ENCODE measurements at places on chromosomes 3 and 15.
A peak's percentile ranks its signal among the peaks of the same experiment; 100 is the strongest.

DNA sequence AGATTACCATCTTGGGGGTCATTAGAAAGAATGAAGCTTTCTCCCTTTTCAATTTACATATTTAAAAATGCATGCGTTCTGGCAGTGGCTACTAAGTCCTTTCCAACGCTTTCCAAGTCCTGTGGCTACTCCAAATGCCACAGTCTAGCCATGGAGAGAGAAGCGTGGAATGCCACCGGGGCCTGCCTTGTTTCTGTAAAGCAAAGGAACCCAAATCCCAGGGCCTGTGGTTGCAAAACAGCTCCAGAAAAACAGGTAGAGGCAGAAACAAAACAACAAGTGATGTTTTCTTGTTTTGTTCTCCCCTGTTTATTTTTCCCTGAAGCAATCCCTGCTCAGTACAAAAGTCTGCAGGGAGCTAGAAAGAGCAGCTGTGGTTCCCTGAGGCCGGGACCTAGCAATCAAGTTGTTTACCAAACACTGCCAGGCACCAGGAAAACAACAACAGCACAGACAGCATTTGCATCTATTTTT lies 85.5 kb downstream of the FOXP1 start:
- peak; percentile 93 for DNase-seq

DNA sequence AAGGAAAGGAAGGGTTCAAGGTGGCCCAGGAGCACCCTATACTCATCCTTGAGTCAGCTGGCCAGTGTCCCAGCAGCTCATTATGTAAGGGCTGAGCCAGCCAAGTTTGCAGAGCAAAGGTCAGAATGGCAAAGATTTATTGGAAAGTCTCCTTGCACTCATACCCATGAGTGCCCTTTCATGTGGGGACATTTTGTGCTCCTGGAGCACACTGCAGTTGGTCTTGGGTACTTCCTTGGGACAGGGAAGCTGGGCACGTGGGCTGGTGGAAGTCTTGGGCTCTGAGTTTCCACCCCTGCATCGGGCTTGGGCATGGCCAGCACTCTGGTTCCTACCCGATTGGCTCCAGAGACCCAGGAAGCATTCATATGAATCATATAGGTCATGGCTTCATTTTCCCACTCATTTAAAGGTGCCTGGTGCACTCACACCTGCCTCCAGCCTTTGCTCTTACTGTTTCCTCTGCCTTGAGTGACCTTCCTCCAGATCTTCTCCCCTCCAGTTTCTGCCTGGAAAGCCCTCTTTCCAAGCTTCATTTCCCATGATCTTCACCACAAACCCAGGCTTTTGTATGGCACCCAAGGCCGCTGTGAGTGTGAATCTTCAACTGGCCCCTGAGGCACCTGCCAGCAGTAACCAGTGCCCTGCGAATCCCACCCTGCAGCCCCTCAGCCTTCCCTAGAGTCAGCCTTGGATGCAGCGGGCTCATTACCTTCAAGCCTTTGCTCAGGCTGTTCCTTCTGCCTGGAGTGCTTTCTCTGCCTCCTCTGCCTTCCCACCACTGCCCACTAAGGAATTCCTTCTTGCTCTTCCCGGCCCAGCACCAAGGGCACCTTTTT lies 10.5 kb upstream of the PRKCD start:
- no peak for DNase-seq

- DNase-seq: no peak
Measured at GRCh38 chr15:90666135-90666909, 50.8 kb upstream of the BLM start.

- DNase-seq: peak; percentile 79
Measured at GRCh38 chr3:42780892-42781700, 8.0 kb upstream of the CCDC13 start.

GRCh38 chr3:12470111-12470510 lies 14.2 kb upstream of the TSEN2 start:
- DNase-seq: no peak

DNA sequence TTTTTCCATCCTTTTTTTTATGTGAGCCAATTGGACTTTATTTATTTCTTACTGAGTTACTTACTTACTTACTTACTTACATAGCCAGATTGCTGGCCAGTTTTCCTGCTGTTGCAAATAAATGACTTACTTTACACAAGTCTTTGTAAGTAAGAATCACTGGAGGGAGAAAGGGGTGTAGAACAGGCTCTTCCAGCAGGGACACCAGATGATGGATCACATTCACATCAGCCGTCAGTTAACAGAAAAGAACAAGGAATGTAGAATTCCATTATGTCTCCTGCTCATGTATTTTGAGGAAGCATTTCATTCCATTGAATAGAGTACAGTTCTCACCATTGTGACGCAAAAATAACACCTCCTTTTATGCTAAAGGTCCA lies 188.6 kb downstream of the FNDC3B start:
- DNase-seq: no peak

DNA sequence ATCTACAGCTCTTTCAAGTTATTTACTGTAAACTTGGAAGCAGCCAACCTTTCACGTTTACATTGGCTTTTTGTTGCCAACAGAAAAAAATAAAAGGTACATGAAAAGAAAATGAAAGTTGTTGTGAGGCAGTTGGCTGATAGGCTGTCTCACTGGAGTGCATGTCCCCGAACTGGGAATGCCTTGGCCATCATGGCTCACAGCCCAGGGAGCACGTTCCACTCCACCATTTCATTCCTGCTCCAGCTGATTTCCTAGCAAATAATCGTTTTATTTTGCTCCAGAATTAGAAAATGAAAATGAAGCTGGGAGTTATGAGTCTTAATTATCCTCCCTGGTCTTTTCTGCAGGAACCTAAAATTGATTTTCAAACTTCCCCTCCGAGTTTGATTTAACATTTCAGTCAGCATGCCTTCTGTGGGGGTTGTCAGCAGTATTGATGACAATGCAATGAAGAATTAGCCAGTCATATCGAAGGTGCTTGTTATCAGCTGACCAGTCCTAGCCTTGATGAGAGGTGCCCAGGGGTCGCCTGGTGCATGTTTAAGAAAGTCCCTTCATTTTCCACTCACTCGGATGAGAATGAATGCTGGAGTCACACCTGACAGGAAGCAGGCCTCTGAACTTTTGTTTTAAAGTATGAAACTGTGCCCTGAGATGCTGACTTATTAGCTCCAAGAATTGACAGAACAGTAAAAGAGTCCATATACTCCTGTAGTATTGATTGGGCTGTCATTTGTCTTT lies 293.7 kb upstream of the TRIM42 start:
- DNase-seq: no peak

DNA sequence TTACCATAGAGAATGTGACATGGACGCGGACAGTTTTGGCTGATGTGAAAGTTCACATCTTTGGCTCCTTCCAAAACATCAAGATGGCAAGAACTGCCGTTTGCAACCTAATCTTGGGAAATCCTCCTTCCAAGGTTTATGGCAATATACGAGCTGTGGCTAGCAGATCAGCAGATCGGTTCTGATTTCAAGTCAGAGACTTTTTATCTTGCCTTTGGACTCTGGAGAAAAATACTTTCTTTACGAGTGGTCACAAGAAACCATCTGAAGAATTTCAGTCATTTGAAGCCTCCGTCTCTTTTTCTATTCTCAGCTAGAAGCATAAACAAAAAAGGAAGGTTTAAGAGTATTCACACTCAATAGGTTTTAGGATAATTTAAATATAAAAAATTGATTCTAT lies 153.5 kb upstream of the MEIS2 start:
- DNase-seq: peak; percentile 55

- no peak for DNase-seq
Measured at GRCh38 chr3:131474115-131474514, 28.7 kb downstream of the MRPL3 start.

- no peak for DNase-seq
Measured at GRCh38 chr15:29785136-29785535, 37.1 kb downstream of the TJP1 start.

DNA sequence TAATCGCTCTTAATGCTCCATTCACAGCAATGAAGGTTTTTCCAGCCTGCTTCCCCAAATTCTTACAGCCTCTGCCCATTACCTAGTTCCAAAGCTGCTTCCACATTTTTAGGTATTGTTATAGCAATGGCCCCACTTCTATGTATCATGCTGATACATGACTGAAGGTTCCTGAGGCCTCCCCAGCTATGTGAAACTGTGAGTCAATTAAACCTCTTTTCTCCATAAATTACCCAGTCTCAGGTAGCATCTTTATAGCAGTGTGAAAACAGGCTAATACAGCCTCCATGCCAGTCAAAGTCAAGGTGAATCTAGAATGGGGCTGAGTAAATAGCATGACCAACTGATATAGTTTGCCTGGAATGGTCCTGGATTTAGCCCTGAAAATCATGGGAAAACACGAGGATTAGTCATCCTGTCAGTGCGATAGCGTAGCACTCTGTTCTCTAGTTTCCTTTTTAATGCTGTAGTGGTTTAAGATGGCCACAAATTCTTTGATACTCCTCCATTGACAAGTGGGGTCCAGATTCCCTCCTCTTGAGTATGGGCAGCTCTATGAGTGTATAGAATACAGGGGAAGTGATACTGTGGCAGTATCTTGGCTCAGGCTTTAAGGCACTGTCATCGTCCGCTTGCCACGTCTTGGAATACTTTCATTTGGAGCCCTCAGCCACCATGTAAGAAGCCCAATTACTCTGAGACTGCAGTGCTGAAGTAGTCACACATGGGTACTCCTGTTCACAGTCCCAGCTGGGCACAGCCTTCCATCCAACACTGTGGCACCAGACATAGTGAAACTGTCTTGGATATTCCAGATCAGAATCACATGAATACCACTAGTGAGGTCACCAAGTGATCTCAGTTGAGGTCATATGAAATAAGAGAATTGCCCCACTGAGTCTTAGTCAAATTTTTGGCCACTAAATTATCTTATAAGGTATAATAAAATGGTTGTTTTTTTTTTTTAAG lies 94.0 kb upstream of the PLCL2 start:
- no peak for DNase-seq

GRCh38 chr3:49005998-49006397 lies 1.2 kb upstream of the WDR6 start:
- DNase-seq: no peak

DNA sequence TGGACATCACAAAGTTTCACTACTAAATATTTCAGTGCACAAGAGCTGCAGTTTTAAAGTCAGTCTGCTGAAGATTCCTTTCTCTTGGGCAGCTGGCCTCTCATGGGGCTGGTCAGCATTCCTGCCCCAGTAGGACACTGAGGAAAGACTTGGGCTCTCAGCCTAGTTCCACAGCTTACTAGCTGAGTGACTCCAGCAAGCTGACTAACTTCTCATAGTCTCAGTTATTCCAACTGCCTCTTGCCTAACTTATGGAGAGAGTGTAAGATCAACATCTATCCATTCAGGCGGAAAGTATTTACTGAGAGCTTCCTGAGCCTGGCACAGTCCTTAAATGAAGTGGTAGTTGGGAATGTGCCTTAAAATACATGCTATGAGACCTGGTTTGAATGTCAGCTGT lies 27.0 kb downstream of the TM4SF4 start:
- no peak for DNase-seq

DNA sequence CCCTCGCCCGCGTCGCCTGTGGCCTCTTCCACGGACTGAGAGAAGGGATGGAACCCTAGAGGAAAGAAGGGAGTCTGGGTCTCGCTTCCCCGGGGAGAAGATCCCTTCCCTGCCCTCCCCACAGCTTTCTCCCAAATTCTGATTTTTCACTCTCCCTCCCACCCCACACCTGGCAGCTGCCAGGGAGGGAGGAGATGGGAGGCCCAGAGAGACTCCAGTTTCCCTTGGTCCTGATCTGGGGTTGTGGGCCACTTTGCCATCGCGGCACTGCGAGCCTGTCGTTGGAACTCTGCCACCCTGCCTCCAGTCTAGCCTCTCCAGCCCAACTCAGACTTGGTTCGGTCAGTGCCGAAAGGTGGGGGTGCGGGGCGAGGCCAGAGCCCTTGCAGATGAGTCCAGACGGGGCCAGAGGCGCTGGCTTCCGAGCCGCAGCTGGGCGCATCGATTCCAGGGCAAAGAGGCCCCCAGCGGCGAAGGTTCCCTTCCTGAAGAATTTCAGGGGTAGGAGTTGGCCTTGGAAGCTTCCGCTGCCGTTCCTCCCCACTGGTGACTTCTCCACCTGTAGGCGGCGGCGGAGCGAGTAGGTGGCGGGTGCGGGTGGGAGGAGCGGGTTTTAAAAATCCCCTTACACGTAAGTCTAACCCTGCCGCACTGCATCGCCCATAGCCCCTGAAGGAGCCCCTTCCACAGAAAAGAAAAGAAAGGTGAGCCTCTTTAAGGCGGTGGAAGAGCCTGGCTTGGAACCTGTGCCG lies 5.2 kb downstream of the WNT5A start:
- DNase-seq: peak; percentile 64

- no peak for DNase-seq
Measured at GRCh38 chr15:78205856-78206255, 28.5 kb downstream of the ACSBG1 start.

DNA sequence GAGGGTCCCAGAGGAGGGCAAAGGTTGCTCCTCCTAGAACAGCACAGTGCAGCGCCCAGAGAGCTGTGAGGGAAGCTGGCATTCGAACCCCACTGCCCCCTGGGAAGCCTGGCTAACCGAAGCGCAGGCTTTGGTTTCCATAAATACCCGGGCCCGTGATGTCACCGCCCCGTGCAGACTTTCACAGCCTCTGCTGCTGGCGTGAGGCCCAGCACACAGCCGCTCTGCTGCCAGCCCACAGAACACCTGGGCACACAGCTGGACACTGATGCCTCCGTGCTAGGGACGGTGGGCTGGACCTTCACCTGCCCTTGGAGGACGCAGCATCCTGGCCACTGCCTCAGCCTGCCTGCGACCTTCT lies 1.0 kb downstream of the IQSEC1 start:
- peak; percentile 12 for DNase-seq

DNA sequence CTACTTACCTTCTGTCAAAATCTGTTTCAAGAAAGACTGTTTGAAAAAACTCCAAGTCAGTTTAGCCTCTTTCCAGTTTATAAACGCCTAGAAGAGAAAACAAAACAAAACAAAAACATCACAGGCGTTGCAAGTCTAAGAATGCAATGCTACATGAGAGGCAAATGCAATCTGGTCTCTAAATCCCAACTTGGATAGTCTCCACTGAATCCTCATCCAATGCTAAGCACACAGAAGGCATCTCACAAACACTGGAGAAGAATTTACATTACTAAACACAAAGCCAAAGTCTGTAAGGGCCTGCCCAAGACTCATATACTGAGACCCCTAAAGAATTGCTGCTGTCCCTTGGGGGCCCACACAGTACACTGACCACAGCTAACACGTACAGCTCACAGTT lies 18.4 kb downstream of the RFT1 start:
- DNase-seq: no peak

GRCh38 chr3:27533261-27533607 lies 49.0 kb upstream of the SLC4A7 start:
- peak; percentile 60 for DNase-seq

- no peak for DNase-seq
Measured at GRCh38 chr15:29978411-29979382, 104.1 kb upstream of the GOLGA8J start.

GRCh38 chr3:134710313-134710680 lies 59.5 kb upstream of the KY start:
- DNase-seq: no peak

DNA sequence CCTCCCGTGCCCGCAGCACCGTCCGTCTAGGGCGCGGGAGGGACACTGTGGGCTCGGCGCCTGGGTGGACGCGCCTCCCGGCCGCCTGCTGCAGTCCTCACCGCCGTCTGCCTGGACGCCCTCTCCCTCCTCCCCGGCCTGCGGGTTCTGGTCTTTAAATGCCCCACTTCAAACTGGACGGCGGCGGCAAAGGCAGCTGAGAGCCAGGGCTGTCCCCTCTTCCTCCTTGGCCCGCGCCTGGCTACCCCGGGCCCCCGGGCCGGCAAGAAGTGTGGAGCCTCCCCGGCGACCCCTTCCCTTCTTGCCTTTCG lies 426 bp downstream of the CBLB start:
- DNase-seq: peak; percentile 75
